ENCODE measurements at places on chromosomes 5 and 9.

DNA sequence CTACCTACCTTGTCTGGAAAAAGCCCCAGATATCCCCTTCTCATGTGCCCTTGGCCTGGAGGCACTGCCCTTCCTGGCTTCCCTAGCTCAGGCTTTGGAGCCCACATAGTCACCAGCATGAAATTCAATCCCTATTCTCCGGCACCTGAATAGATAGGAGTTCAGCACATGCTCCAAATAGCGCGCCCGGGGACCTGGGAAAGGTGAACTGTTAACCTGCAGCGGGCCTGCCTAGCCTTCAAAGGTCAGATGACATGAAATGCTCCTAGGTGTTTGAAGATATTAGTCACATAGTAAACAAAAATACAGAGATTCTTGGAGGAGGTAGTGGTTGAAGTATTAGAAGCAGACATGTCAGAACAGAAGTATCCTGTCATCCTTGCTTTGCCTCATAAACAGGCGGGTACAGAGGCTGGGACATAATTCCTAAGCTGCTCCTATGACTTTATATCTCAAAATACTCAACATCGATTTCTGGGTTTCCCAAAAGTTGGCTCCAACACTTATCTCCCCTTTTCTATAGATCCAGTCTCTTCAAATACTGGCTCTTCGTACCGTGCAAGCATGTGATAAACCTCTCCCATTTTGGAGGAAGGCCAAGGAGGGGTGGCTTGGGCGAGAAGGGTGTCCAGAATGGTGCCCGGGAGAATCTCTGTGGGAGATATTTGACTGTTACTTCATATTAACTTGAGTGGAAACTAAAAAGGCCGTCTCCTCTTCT, 88.0 kb upstream of the ANKH start:
- DNase-seq: no peak

DNA sequence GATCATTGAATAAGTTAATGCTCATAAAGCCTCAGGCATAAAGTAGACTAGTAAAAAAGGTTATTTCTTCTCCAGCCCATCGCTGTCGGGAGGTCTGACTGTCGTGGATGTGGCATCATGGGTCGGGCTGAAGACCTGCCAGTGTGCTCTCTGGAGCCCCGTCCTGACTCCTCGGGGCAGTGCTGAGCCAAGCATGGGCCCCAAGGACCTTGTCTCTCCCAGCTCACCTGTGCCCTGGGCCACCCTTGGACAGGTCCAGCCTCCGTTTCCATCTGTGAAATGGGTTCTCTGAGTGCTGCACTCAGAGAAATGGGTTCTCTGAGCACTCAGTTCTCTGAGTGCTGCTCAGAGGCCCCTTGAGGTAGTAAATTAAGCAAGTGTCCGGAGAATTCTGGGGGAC, 269.0 kb downstream of the GADD45G start:
- DNase-seq: no peak

- DNase-seq: no peak
These were observed 23.2 kb upstream of the TERT start for GRCh38 chr5:1317921-1318565.

DNA sequence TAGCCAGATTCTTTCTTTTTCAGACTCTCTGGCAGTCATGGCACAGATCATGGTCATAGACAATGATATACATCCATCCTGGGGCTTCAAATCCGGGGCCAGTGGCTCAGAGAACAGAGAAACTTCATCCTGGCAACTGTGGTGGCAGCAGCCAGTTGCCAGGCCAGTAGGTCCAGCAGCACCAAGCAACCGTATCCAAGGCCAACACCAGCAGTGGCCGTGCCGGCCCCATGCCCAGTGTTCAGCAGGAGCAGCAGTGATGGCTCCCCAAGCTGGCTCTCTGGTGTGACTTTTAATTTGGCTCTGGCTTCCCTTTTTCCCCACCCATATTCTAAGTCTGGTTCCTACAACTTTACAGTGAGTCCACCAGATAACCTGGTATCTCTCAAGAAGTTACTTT, 300.5 kb downstream of the DEPDC1B start:
- no peak for DNase-seq

GRCh38 chr9:126705767-126706697, 92.3 kb downstream of the LMX1B start:
- peak; percentile 79 for DNase-seq

DNA sequence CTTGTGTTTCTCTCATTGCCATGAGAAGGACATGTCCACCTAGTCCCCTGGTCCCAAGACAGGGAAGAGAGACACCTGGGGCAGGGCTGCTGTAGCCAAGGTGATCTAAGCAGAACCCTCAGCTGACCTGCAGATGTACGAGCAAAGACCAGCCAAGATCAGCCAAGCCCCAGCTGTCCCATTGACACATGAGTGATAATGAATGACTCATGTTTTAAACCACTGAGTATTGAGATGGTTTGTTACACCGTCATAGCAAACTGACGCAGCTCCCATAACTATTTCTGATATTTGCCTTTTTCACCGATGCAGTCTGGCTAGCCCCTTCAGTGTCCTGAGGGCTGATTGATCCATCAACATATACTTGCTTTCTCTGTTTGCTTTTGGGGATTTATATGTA, 6.7 kb downstream of the OR1K1 start:
- DNase-seq: no peak

DNA sequence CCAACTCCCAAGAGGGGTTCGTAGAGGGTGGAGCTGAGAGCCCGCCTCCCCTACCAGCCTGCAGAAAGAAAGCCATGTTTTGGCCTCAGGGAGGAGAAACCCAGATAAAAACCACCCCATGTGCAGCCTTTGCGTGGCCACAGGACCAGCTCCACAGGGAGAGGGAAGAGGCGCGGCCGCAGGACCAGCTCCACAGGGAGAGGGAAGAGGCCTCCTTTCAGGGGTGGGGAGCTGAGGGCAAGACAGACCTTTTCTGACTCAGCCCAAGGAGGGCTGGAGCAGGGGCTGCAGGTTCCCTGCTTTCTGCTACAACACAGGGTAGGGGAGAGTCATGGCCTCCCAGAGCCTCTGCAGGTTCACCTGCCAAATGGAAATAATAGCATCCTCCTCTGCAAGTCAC, 37.6 kb upstream of the KCNMB1 start:
- DNase-seq: no peak

GRCh38 chr9:112552229-112553056, 65.8 kb downstream of the KIAA1958 start:
- no peak for DNase-seq

DNA sequence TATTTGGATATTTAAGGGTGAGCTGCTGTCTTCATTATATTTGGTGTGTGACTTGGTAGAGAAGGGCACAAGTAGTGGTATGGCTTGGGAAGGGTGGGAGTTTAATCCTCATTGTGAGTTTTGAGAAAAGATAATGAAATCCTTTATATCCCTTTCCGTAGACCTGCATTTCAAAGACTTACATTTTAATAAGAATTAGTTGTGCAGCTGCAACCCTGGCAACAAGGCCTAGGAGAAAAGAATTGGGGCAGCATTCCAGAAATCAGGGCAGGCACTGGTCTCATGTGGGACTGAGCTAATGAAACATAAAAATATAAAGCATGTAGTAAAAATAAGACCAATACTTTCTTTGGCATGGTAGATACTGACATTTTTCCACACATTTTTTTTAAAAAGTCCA, 60.5 kb downstream of the CDC42SE2 start:
- no peak for DNase-seq

DNA sequence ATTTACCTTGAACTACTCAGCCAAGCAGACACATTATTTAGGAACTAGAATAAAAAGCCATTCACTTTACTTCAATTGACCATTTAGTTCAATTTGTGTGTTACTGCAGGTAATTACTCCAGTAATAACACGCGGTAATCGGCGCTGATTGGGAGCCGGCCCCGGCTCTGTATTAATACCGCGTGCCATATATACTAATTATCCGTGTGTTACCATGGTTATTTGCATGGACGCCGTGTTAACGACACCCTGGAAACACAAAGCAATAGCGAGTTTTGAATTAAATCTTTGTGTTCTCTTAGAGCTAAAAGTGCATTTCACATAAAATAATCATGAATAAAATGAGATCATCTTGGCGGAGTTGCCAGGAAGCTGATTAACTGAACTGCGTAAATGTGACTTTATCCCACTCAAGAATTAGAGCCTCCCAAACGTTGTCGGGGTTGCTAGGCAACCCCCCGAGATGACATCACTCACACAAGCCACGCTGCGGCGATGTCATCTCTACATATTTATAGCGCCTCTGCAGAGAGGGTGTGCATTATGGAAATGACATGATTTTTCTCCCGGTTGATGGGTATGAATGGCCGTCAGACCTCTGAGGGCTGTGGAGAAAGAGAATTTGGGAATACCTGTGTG, 41.4 kb upstream of the RNU6ATAC start:
- DNase-seq: no peak

DNA sequence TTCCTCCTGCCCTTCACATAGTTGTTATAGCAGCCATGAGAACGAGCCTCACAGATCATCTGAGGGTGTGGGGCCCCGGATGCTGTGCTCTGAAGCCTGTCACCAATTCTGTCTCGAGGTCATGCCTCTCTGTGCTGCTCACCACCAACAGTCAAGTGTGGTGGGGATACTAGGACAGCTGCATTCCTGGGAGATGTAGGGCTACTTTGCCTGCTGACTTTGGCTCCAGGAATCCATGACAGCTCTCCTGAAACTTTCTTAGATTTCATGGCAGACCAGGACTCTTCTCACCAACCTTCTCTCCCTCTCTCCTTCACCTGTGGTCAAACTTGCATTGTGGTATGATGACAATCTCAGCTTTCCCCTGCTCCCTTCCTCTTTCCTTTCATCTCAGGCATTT, 395.9 kb downstream of the PSAT1 start:
- no peak for DNase-seq

GRCh38 chr5:158115468-158115867, 256.5 kb upstream of the CLINT1 start:
- DNase-seq: no peak

- DNase-seq: no peak
These were observed 80.5 kb downstream of the DAB2IP start for GRCh38 chr9:121731919-121732318.

DNA sequence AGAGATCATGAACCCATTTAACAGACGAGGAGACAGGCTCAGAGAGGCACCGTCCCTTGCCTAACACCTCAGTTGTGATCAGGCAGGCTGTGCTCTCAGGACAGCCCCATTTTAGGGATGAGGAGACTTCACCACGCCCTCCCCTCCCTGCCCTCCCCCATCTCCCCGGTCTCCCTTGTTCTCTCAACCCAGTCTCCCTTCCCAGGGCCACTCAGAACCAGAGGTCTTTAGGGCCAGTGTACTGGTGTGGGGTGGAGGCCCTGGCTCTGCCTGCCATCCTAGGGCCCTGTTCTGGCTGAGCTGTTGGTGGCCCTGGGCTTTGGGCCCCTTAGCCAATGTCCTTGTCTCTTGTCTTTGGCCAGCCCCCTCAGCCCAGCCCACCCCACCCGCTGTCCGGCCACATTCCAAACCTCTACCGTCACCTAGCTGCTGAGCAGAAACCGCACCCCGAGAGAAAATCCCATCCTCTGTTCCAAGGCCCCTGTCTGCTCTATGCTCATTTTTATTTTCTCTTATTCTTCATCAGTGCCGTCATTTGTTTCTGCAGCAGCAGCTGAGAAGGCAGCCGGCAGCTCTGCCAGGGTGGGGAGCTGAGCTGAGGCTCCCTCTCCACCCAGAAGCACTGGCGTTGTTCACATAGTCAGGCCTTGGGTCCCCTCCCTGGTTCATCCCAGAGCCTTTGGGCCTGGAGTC, 33.9 kb downstream of the OLFML2A start:
- DNase-seq: no peak

- DNase-seq: no peak
These were observed 2.0 kb upstream of the FAF2 start for GRCh38 chr5:176446028-176446665.

DNA sequence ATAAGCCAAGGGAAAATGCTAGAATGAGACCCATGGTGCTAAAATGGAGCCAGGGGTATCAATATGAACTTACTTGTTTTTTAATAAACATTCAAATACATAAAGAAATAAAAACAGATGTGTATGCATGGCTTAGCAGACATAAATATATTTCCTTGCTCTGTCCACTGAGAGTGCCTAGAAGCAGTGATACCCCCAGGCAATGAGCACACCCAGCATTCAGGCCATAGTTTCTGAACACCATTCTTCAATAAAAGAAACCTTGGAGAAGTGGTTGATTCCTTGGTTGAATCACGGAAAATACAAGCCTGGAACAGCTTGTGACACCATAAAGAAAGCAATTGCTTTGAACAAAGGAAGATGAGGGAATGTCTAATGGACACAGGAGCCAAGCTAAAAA, 16.5 kb downstream of the LARS1 start:
- no peak for DNase-seq

- no peak for DNase-seq
These were observed 340.5 kb downstream of the ARHGEF28 start for GRCh38 chr5:73966451-73966850.

- no peak for DNase-seq
These were observed 104.8 kb downstream of the PDE6A start for GRCh38 chr5:149839761-149840160.

DNA sequence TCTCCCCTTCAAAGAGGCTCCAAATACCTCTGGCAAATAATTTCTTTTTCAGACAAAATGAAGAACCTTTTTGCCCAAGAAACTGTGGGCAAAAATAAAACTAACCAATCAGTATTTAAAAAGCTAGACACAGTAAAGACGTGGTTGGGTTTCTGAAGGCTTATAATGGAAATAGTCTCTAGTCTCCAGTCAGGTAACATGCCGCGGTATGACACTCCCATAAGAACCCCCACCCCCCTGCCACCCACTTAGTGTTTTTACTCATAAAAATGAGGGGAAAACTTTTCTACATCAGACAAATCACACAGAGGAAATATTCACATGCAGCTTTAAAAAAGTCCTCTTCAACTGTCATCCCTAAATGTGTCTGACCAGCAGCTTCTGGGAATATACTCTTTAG, 105.3 kb downstream of the THBS4 start:
- no peak for DNase-seq
